Activated CD4-positive, alpha-beta memory T cell treated with anti-CD3 and anti-CD28 coated beads for 36 hours (primary cell): ENCODE measurements at places on chromosomes 5 and 9.
A peak's percentile ranks its signal among the peaks of the same experiment; 100 is the strongest.

GRCh38 chr9:121620777-121621449, 30.5 kb upstream of the DAB2IP start:
- DNase-seq = peak; percentile 12

GRCh38 chr5:6744841-6745705, 31.8 kb downstream of the TENT4A start:
- no peak for DNase-seq

- no peak for DNase-seq
Measured at GRCh38 chr5:98975223-98975622, 46.4 kb upstream of the CHD1 start.

DNA sequence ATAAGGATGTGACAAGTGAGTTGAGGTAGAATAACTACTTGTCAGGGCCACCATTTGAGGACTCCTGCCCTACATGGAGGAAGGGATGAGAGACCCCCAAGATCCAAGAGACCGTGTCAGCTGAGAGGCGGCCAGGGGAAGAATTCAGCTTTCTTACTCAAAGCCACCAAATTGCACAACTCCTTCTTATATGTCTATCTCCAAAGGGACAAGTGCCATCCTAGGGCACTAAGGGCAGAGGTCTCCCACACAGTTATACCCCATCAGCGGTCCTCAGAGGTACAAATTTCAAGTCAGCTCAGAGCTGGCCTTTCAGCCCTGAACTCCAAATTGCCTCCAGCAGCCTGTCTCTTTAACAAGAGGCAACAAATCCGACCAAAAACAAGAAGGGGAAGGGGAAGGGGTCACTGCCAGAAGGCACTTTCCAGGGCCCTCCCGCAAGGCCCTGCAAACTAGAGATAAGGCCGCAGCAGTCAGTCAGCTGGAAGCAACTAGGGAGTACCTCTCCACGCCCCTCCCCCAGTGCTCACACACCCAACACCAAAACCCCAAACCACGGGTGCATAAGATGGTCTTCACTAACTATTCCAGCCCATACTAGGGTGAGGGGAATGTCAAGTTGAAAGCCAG, 6.1 kb upstream of the STOML2 start:
- no peak for DNase-seq

GRCh38 chr5:1052641-1053390, 44.2 kb downstream of the NKD2 start:
- no peak for DNase-seq

DNA sequence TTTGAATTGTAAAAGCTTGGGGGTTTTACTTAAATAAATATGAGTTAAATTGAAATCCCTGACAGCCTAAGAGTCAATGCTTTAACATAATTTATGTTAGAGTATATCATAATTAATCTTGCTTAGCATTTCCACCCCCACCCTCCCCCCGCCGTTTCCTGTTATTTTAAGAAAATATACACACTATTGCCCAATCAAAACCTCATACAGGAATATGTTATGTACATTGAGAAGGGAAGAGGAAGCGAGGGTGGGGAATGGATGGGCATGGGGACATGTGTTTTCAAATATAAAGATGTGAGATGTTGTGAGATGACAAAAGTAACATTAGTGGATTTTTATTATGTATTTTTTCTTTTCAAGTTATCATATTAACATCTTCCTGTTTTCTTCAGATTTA, 561.1 kb upstream of the MEF2C start:
- no peak for DNase-seq

- DNase-seq = no peak
Measured at GRCh38 chr5:114223866-114224265, 138.0 kb upstream of the KCNN2 start.
